Activated naive CD8-positive, alpha-beta T cell treated with anti-CD3 and anti-CD28 coated beads, Interleukin-2, amount 50 U/mL, for 16 hours (primary cell): ENCODE measurements at places on chromosomes 7 and 10.

GRCh38 chr7:124783271-124783670, 17.7 kb upstream of the GPR37 start:
- DNase-seq, result no peak

DNA sequence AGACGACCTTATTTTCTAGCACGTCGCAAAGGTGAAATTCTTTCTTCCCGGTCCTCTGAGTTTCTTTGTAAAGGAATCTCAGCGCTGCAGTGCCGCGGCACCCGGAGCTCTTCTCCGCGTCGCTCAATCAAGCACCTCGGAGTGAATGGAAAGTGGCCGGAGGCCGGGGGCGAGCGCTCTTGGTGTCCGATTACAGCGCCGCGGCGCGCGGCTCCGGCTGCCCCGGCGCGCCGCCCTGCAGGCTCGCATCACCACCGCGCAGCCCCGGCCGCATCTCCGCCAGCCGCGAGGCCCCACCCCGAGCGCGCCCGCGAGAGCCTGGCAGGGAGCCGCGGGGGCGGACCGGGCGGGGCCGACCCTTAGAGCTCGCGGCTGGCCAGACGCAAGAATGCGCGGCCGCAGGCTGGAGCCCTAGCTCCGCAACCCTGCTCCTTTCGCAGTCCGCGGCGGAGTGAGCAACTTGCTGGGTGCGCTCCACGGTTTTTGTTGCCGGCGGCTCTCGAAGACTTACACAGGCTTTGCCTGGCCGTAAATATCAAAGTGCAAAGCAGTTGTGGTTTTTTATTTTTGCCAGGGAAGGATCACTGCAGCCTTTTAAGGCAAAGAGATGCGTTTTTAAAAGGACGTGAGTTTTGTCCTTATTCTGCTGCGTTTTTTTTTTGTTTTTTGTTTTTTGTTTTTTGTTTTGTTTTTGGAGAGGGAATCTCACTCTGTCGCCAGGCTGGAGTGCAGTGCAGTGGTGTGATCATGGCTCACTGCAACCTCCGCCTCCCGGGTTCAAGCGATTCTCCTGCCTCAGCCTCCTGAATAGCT, at the start of gene SEMA3C:
SEMA3C (minus strand) TSS at position 143 of the 813 bp plus-strand sequence. CDS start 2,270 bp downstream, outside the sequence.
- no peak for DNase-seq

DNA sequence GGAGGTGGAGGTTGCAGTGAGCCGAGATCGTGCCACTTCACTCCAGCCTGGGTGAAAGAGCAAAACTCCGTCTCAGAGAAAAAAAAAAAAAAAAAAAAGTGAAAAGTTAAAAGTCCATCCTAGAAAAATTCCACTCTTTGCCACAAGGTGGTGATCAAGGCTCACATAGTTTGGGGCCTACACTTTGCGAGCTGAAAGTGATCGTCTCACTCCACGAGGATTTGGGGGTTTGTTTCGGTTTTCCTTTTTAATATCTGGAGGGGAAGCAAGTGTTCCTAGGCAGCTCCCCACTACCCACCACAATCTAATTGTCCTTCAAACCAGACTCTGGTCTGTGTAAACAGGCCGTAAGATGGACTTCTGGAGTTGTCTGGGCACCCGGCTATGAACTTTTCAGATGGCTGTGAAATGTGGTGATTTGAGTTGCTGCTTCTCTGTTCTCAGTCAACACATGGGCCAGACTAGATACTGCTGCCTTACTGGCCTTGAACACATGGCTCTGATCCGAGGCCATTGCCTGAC, 27.1 kb downstream of the PRLHR start:
- DNase-seq, result no peak

DNA sequence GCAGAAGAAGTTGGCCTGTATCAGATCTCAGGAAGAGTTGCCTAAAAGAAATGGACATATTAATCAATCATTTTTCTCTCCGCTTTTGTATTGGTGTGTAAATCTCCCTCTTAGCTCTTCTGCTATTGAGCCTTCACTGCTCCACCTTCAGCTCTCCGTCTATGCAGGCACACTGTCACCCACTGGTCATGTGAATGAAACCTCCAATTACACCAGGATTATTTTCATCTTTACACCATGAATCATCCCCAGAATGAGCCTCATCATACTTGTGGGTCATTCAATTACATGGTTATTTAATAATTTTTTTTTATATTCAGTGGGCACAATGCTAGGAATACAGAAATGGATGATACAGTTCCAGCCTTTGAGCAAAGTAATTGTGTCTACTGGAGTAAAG, 92.6 kb downstream of the LRRC4 start:
- DNase-seq, result no peak

GRCh38 chr7:107889992-107890391, 991 bp upstream of the DLD start:
- DNase-seq, result no peak

DNA sequence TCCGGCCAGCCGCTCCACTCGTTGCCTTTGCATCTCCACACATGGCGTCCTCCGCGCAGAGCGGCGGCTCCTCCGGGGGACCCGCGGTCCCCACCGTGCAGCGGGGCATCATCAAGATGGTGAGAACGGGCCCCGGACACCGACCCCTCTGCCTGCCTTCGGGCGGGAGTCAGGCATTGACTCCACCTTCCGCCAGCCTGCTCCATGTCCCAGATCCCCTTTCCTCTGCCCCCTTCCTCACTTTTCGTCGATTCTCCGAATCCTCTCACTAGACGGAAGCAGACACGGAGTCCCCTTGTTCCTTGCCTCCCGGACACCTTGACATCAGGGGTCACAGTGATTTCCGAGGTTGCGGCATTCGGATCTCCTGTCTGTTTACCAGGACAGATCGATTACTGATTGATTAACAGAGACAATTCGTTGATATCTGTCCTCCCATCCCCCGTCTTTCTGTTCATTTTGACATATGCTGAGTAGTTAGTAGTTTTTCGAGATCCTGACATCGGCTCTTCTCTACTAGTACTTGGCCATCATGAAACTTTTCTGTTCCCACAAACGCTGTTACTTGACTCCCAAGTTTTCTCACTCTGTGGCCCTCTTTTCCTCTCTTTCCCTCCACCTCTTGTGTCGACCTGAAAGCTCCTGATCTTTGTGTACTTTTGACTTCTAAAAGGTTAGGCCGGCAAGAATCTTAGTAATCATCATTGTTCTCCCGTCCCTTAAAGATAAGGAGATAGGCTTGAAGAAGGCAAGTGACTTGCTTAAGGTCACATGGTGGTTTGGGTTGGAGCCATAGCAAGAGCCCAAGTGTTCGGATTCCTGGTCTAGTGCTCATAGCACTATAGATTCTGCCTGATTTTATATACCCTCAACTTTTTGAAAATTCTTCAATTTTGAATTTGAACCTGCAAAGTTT, 597 bp downstream of the SND1 start:
- no peak for DNase-seq

DNA sequence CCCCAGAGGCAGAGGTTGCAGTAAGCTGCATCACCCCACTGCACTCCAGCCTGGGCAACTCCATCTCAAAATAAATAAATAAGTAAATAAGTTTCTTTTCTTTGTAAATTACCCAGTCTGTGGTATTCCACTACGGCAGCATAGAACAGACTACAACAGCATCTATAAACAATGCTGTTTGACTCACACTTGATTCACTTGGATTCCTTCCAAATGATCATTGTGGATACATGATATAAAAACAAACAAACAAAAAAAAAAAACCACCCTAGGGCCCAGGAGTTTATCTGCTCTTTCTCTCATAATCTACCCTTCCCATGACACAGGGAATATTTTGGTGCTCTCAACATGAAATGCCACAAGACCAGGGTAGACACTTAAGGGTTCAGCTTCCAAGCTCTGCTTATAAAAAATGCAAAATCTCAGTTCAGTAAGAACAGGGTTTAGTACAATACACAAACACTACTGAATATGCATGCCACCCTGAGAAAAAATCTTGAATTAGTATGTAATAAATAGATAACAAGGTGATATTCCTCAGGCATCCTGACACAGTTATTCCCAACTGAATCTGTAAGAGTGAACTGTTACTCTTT, 200.9 kb downstream of the FAM107B start:
- DNase-seq, result no peak

DNA sequence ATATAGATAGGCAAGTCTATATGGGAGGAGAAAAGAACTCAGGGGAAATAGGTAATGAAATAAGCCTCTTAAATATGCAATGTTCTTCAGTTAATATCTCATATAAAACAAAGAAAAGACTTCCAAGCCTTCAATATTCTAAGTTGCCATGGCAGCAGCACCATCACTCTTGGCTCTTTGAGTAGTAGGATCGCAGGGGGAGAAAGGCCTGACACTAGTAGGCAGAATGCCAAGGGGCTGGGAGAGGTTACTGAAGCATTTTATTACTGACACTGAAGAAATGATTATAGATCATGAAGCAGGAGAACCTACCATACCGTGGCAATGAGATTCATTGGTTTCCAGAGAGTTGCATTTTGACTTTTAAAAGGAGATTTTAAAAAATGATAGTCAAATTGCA, 193.9 kb downstream of the NXPH1 start:
- no peak for DNase-seq

DNA sequence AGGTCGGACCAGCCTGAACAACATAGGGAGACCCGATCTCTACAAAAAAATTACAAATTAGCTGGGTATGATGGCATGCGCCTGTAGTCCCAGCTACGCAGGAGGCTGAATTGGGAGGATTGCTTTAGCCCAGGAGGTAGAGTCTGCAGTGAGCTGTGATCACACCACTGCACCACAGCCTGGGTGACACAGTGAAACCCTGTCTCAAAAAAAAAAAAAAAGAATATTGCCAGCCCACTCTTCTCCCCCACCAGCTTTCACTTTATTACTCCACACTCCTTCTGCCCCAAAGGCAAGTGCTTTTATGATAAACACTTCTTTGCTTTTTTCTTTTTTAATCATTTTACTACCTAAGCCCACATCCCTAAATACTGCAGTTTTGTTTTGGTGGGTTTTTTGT, 14.8 kb downstream of the RAB19 start:
- no peak for DNase-seq

DNA sequence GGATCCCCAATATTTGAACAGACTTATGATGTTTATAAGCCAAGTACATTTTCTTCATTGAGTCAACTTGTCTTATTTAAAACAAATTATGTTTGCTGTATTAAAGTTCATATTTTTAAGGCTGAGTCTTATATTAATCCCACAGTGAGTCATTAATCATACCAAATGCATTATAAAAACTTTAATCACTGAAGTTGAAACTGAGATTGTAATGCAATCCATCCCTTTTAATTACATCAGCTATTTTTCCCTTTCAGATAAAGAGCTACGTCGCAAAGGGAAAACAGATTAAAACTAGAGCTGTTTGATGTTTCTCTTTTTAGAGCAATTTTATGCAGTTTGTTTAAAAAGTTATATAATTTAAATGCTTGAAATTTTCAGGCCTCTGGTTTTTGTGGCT, 183.0 kb downstream of the ARID5B start:
- no peak for DNase-seq

DNA sequence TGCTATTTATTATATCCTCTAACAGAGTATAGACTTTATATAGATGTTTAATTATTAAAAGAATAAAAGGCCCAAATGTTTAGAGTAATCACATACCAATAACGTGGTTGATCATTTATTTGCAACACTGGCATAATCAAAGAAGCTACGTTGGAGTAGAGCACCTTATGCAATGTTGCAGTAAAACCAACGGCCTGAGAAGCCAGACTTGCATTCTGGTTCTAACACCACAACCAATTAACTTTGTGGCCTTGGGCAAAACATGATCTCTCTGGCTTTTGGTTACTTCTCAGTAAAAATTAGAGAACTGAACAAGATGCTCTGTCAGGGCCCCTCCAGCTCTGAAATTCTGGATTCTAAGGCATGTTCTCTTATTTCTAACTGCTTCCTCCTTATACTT, 476.2 kb downstream of the GRM8 start:
- DNase-seq, result no peak

- DNase-seq, result no peak
Observed at GRCh38 chr7:30264052-30264451, 20.3 kb upstream of the ZNRF2 start.

DNA sequence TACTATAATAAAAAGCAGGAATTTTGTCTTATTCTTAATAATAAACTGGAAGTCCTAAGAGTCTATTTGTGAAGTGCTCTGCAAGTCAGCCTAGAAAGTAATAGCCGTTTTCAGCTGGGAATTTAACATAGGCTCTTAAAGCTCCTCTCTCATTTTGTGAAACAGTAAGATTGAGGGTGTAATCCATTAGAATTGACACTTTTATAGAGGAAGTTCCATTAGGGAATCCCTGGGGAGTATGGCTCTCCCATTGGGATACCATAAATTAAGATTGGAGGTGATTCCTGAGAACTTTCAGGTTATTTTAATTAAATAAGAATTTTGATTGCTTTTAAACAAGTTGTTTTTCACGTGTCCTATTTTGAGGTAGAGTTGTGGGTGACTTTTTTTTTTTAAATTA, 68.0 kb downstream of the EXOC4 start:
- DNase-seq, result no peak
